Omental fat pad (tissue), 4 donors: ENCODE measurements at places on chromosomes 2 and 18. TPM values are rescaled to one million over a fixed set of nuclear protein-coding genes. Genes with fewer than 3 reads are reported as not detected.

CAPN14 gene
- total RNA-seq: not detected

RAB17 gene
- 3.5 TPM for total RNA-seq

RESP18 gene
- not detected for total RNA-seq

RAB11FIP5 gene
- total RNA-seq: 20.5 TPM

FBXO15 gene
- not detected for total RNA-seq

ACMSD gene
- not detected for total RNA-seq

AFF3 gene
- total RNA-seq: 2.5 TPM

SETBP1 gene
- 14.5 TPM for total RNA-seq

COBLL1 gene
- total RNA-seq: 67.9 TPM

L3MBTL4 gene
- 7.2 TPM for total RNA-seq

KCNJ3 gene
- not detected for total RNA-seq

GRP gene
- total RNA-seq: not detected

VWC2L gene
- total RNA-seq: not detected

IL1RL1 gene
- total RNA-seq: 48.1 TPM

DNER gene
- total RNA-seq: 8.2 TPM

EPHA4 gene
- 43.0 TPM for total RNA-seq

CEBPZOS gene
- total RNA-seq: 23.7 TPM

GRHL1 gene
- 6.8 TPM for total RNA-seq

ZSWIM2 gene
- not detected for total RNA-seq

ALS2 gene
- total RNA-seq: 15.4 TPM

ANKRD62 gene
- not detected for total RNA-seq

ANKRD44 gene
- total RNA-seq: 56.3 TPM

CELF4 gene
- 0.47 TPM for total RNA-seq

MOGAT1 gene
- 2.4 TPM for total RNA-seq

SRD5A2 gene
- not detected for total RNA-seq

ZSCAN30 gene
- total RNA-seq: 14.0 TPM

SERPINB13 gene
- not detected for total RNA-seq

HSPD1 gene
- 396 TPM for total RNA-seq

TTN gene
- 37.7 TPM for total RNA-seq

LIMS3 gene
- total RNA-seq: 2.4 TPM

AMMECR1L gene
- total RNA-seq: 26.1 TPM

ALPP gene
- total RNA-seq: not detected
